Hindlimb muscle (tissue), 1 donor: ENCODE measurements at places on chromosomes 1 and 21. TPM values are rescaled to one million over a fixed set of nuclear protein-coding genes. Genes with fewer than 3 reads are reported as not detected.

Gene OR2T29
- polyA plus RNA-seq = not detected

Gene CAMK2N1
- polyA plus RNA-seq = 5.9 TPM

Gene LCE2A
- not detected for polyA plus RNA-seq

Gene VANGL2
- 11.0 TPM for polyA plus RNA-seq

Gene TMEM269
- polyA plus RNA-seq = 0.79 TPM

Gene CRYAA
- 0.34 TPM for polyA plus RNA-seq
